A673 (cell line): ENCODE measurements at places on chromosomes 12 and 14. TPM values are rescaled to one million over a fixed set of nuclear protein-coding genes. Genes with fewer than 3 reads are reported as not detected.

Gene KRT3
- not detected in 2 replicates for total RNA-seq

Gene LRP1-AS
- total RNA-seq: not detected in 2 replicates

Gene PCED1B
- total RNA-seq: 2.1 and 3.1 TPM in 2 replicates

- no peaks in the 10 kb centered on the region for H3K36me3 ChIP-seq
- H3K4me3 ChIP-seq: no peak overlapping the region
- DNase-seq: no peak
- no peak overlapping the region for H3K27ac ChIP-seq
- H3K27me3 ChIP-seq: no peaks in the 10 kb centered on the region
Measured at GRCh38 chr14:20742132-20742531, 3.6 kb upstream of the EDDM3A start.

GRCh38 chr14:47226877-47227520 is 448.4 kb downstream of the MDGA2 start:
- H3K36me3 ChIP-seq: no peaks in the 10 kb centered on the region
- H3K27ac ChIP-seq: peak overlapping the region; percentile 66
- peak; percentile 47 for DNase-seq

DNA sequence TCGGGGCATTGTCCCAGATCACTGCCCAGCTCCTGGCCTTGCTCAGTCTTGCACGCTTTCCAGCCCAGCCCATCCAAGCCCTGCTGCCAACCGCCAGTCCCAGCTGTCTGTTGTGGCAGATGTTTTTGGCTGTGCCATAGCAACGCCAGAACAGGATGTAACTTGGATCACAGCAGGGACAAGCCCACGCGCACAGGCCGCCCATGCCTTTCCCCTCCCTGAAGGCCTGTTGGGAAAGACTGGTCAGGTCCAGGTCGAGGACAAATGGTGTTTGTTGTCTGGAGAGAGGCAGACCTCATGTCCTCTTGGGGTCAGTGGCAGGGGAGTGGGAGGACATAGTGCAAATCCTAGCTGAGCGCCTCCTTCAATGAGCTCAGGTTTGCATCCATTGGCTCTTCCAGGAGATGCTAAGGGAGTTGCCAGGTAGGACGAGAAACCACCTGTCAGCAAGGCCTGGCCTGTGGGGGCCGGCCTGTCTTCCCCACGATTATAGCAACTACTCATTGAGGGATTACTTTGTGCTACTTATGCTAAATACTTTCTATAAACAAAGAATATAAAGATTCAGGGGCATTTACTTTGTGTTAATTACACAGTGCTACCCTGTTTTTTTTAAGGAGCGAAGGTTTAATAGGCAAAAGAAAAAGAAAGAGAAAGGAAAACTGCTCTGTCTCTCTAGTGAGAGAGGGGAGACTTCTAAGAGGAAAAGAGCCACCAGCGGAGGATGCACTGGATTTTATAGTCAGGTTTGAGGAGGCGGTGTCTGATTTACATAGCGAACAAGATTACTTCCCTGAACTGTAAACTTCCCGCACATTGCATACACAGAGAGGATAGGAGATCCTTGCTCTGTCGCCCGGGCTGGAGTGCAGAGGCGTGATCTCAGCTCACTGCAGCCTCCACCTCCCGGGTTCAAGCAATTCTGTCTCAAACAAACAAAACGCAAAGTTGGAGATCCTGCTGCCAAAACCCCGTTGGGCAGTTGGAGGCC is 42.8 kb upstream of the CORO1C start:
- no peak overlapping the region for H3K4me3 ChIP-seq
- peaks cover 8% of the 10 kb centered on the region for H3K4me1 ChIP-seq
- DNase-seq: peak; percentile 55
- H3K27ac ChIP-seq: peak overlapping the region; percentile 7
- H3K36me3 ChIP-seq: no peaks in the 10 kb centered on the region

GRCh38 chr14:41950428-41951151 is 343.9 kb downstream of the LRFN5 start:
- DNase-seq: no peak
- no peaks in the 10 kb centered on the region for H3K27me3 ChIP-seq
- H3K27ac ChIP-seq: no peak overlapping the region
- no peaks in the 10 kb centered on the region for H3K4me1 ChIP-seq
- no peak overlapping the region for H3K4me3 ChIP-seq

DNA sequence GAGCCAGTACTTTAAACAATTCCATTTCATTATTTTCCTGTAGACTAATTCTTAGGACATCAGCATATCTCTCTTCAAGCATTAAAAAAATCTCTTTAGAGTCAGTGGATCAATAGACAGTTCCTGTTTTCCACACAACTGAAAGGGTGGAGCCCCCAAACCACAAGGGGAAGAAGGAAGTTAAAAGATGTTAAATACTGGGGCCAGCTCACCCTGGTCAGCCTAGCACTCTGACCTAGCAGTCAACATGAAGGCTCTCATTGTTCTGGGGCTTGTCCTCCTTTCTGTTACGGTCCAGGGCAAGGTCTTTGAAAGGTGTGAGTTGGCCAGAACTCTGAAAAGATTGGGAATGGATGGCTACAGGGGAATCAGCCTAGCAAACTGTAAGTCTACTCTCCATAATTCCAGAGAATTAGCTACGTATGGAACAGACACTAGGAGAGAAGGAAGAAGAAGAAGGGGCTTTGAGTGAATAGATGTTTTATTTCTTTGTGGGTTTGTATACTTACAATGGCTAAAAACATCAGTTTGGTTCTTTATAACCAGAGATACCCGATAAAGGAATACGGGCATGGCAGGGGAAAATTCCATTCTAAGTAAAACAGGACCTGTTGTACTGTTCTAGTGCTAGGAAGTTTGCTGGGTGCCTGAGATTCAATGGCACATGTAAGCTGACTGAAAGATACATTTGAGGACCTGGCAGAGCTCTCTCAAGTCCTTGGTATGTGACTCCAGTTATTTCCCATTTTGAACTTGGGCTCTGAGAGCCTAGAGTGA is at the start of gene LYZ:
TSS of gene LYZ (plus strand) at position 220 of the 777 bp plus-strand sequence. CDS start at position 248, 28 bp downstream.
- no peak within 1 kb of the TSS for H3K4me3 ChIP-seq
- H3K4me1 ChIP-seq: no peaks in the 10 kb centered on the region
- H3K27ac ChIP-seq: no peak within 1 kb of the TSS
- peaks cover 5% of the 10 kb centered on the region for H3K27me3 ChIP-seq
- DNase-seq: no peak

GRCh38 chr14:91256661-91257060 is 12.2 kb upstream of the GPR68 start:
- H3K27me3 ChIP-seq: no peaks in the 10 kb centered on the region
- no peak overlapping the region for H3K27ac ChIP-seq
- H3K4me1 ChIP-seq: peaks cover 8% of the 10 kb centered on the region
- no peak overlapping the region for H3K4me3 ChIP-seq
- H3K36me3 ChIP-seq: no peaks in the 10 kb centered on the region

DNA sequence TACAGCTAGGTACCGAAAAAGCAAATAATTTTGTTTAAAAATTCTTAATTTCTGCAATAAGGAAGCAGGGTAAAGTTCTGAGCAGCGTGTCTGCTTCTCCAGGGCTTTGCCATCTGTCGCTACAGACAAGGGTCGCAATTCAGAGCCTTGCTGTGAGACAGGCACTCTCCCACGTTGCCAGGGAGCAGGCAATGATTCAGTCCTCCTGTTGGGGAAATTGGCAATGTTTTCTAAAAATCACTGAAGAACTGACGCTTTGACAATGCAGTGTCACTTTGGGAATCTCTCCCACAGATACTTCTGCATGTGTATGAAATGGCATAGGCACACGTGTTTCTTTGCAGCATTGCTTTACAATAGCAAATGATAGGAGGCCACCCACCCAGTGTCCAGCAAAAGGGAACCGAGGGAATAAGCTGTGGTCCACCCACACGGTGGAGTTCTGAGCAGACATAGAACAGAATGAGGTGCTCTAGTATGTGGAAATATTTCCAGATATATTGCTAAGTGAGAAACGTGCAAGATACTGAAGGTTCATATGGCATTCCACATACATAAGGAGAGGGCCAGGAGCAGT is 16.0 kb upstream of the HIP1R start:
- no peak for DNase-seq
- no peaks in the 10 kb centered on the region for H3K4me1 ChIP-seq
- H3K27me3 ChIP-seq: no peaks in the 10 kb centered on the region

GRCh38 chr14:74913986-74914573 is 9.0 kb downstream of the RPS6KL1 start:
- no peaks in the 10 kb centered on the region for H3K27me3 ChIP-seq
- H3K4me1 ChIP-seq: no peaks in the 10 kb centered on the region
- H3K4me3 ChIP-seq: no peak overlapping the region
- no peak overlapping the region for H3K27ac ChIP-seq

GRCh38 chr12:27076928-27077327 is 5.5 kb downstream of the C12orf71 start:
- H3K27me3 ChIP-seq: no peaks in the 10 kb centered on the region
- DNase-seq: no peak
- H3K4me3 ChIP-seq: no peak overlapping the region
- no peak overlapping the region for H3K27ac ChIP-seq

GRCh38 chr14:50082784-50083466 is 33.4 kb downstream of the VCPKMT start:
- no peak overlapping the region for H3K27ac ChIP-seq
- no peaks in the 10 kb centered on the region for H3K27me3 ChIP-seq
- DNase-seq: no peak
- H3K36me3 ChIP-seq: no peaks in the 10 kb centered on the region

GRCh38 chr14:100552524-100553125 is 34.6 kb downstream of the BEGAIN start:
- DNase-seq: no peak
- H3K4me3 ChIP-seq: no peak overlapping the region
- H3K27me3 ChIP-seq: no peaks in the 10 kb centered on the region
- no peak overlapping the region for H3K27ac ChIP-seq

- H3K27me3 ChIP-seq: no peaks in the 10 kb centered on the region
- H3K36me3 ChIP-seq: no peaks in the 10 kb centered on the region
- no peak overlapping the region for H3K4me3 ChIP-seq
- H3K27ac ChIP-seq: peak overlapping the region; percentile 6
Measured at GRCh38 chr14:104665114-104665656, 24.2 kb upstream of the INF2 start.

DNA sequence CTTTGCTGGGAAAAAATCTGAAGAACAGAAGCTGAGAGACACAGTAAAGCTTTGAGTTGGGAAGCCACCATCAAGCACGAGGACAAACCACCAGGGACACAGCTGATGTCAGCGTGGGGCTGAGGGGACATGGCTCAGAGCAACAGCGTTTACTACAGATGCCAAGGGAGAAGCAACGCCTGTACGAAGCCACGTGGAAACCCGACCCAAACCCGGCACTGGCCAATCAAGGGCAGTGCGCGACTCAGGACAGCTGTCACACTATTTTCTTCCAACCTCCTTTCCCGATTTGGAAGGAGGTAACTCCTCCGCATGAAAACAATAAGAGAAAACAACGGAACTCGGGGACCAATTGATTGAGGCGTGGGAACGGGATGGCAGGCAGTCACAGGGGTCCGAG is 20.2 kb upstream of the CHGA start:
- no peaks in the 10 kb centered on the region for H3K36me3 ChIP-seq
- no peaks in the 10 kb centered on the region for H3K4me1 ChIP-seq
- DNase-seq: no peak
- H3K27me3 ChIP-seq: peaks cover 41% of the 10 kb centered on the region
